H1 (cell line): ENCODE measurements at places on chromosomes 4 and X. TPM values are rescaled to one million over a fixed set of nuclear protein-coding genes. Genes with fewer than 3 reads are reported as not detected.

GRCh38 chrX:13742397-13743176, 8.0 kb downstream of the OFD1 start:
- H3K27me3 ChIP-seq = no peaks in the 10 kb centered on the region
- no peak for DNase-seq
- no peaks in the 10 kb centered on the region for H3K4me1 ChIP-seq

DNA sequence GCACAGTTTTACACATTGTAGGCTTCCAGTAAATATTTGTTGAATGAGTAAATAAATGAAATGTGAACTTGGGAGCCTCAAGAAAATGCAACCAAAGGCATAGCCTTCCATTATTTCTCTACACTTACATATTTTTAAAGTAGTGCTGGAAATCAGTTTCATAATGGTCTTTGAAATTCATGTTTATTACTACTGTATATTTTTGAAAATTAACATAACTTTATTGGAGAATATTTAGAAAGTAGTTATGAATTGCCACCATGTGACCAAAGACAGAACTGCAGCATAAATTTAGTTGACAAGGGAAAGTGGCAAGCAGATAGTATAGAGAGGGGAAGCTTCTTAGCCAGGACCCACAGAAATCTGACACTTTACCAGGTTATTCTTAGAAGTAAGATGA, 6.4 kb downstream of the TCEAL8 start:
- no peak for DNase-seq
- no peak overlapping the region for H3K27ac ChIP-seq
- H3K36me3 ChIP-seq = peaks cover 13% of the 10 kb centered on the region; the same call in 1 of the 2 replicates
- no peaks in the 10 kb centered on the region for H3K27me3 ChIP-seq
- H3K4me1 ChIP-seq = no peaks in the 10 kb centered on the region; the same call in 1 of the 2 replicates
- no peak overlapping the region for H3K4me3 ChIP-seq

Gene TMEM128
- total RNA-seq = 15.9 and 17.7 TPM in 2 replicates

Gene CT55
- not detected in 2 replicates for total RNA-seq

- no peak for DNase-seq
- H3K4me1 ChIP-seq = peaks cover 4% of the 10 kb centered on the region
- H3K36me3 ChIP-seq = no peaks in the 10 kb centered on the region
- H3K27ac ChIP-seq = no peak overlapping the region; the same call in 1 of the 2 replicates
- peaks cover 4% of the 10 kb centered on the region; the same call in 1 of the 2 replicates for H3K27me3 ChIP-seq
Measured at GRCh38 chr4:25908491-25908901, 5.5 kb upstream of the SMIM20 start.

- no peaks in the 10 kb centered on the region for H3K36me3 ChIP-seq
- no peak overlapping the region for H3K4me3 ChIP-seq
- H3K27me3 ChIP-seq = no peaks in the 10 kb centered on the region
- no peak for DNase-seq
Measured at GRCh38 chr4:70337886-70338420, 3.2 kb downstream of the CABS1 start.

DNA sequence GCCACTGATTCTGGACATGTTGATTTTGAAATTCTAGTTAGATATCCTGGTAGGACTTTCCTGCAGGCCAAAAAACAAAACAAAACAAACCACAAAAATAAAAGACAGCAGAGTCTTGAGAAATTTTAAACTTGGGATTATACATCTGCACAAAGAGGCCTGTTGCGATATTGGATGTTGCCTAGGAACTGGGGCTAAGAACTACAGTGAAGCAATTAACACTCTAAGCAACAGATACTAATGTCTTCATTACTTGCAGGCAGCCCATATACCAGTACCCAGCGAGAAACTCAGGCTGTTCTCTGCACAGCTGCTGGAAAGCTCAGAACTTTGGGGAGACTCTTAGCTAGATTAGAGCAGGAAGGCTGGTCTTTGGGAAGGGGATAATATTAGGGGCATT, 69.1 kb upstream of the SCOC start:
- no peak overlapping the region for H3K4me3 ChIP-seq
- no peaks in the 10 kb centered on the region for H3K4me1 ChIP-seq
- peaks cover 1% of the 10 kb centered on the region for H3K27me3 ChIP-seq
- DNase-seq = no peak
- H3K27ac ChIP-seq = no peak overlapping the region

DNA sequence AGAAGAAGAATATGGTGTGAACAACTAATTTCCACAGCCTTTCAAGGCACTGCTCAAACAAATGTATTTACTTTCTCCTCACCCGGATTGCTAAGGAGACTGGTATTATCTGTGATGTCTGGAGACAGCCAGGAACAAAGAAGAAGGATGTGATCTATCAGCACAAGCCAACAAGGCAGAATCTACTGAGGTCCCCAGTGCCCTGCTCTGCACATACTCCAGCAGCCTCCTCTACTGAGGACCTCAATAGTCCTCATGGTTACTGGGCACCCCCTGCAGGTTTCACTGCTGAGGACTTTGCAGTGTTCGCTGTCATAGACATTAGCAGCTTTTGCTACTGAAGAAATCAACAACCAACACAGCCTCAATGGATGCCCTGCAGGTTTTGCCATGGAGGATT, 930.1 kb downstream of the ADGRL3 start:
- H3K4me1 ChIP-seq = no peaks in the 10 kb centered on the region
- H3K27me3 ChIP-seq = no peaks in the 10 kb centered on the region
- no peak for DNase-seq
- no peak overlapping the region for H3K4me3 ChIP-seq

Gene NXF2B
- not detected in 2 replicates for total RNA-seq

DNA sequence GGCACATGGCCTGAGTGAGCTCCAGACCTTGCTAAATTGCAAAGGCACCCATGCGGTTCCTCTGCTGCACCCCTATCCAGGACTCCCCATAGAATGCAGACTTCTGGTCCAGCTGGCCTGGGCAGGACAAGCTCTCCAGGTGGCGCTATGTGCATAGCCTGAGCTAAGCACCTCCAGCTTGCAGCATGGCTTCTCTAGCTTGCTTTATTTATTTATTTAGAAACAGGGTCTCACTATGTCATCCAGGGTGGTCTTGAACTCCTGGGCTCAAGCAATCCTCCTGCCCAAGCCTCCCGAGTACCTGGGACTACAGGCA, 5.5 kb upstream of the WFS1 start:
- 0 out of 2 replicates have a peak overlapping the region, but pooled peaks have one; percentile 4 for H3K27ac ChIP-seq
- H3K36me3 ChIP-seq = no peaks in the 10 kb centered on the region
- DNase-seq = no peak
- no peak overlapping the region for H3K4me3 ChIP-seq
- peaks cover 3% of the 10 kb centered on the region for H3K4me1 ChIP-seq

- H3K4me1 ChIP-seq = no peaks in the 10 kb centered on the region
- DNase-seq = no peak
Measured at GRCh38 chr4:13911256-13911655, 283.7 kb upstream of the BOD1L1 start.

Gene KIAA0232
- 23.3 TPM in 2 replicates for total RNA-seq

Gene RNF175
- 7.3 and 7.9 TPM in 2 replicates for total RNA-seq

Gene TLL1
- 0.31 and 1.1 TPM in 2 replicates for total RNA-seq

DNA sequence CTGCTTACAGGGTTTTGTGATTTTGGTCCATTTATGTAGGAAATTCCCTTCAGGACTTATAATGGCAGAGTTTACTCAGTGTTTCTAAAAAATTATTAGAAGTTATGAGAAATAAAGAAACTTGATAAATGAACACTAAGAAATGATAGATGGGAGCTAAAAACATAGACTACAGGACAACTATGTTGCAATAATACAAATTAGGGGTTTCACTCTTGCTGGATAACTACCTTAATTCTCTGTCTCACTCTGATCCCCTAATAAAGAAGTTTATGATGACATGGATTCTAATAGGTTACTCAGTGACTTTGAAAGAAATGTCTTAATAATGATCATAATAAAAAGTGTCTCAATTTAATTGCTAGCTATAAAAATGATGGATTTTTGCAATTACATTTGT, 23.3 kb upstream of the BBS12 start:
- no peak overlapping the region for H3K4me3 ChIP-seq
- DNase-seq = no peak
- no peaks in the 10 kb centered on the region for H3K4me1 ChIP-seq
- no peak overlapping the region for H3K27ac ChIP-seq
- H3K27me3 ChIP-seq = no peaks in the 10 kb centered on the region

GRCh38 chr4:147696866-147697265, 12.9 kb upstream of the PRMT9 start:
- H3K4me1 ChIP-seq = no peaks in the 10 kb centered on the region
- no peak overlapping the region for H3K4me3 ChIP-seq
- no peak for DNase-seq
- H3K27me3 ChIP-seq = no peaks in the 10 kb centered on the region
- no peak overlapping the region for H3K27ac ChIP-seq

DNA sequence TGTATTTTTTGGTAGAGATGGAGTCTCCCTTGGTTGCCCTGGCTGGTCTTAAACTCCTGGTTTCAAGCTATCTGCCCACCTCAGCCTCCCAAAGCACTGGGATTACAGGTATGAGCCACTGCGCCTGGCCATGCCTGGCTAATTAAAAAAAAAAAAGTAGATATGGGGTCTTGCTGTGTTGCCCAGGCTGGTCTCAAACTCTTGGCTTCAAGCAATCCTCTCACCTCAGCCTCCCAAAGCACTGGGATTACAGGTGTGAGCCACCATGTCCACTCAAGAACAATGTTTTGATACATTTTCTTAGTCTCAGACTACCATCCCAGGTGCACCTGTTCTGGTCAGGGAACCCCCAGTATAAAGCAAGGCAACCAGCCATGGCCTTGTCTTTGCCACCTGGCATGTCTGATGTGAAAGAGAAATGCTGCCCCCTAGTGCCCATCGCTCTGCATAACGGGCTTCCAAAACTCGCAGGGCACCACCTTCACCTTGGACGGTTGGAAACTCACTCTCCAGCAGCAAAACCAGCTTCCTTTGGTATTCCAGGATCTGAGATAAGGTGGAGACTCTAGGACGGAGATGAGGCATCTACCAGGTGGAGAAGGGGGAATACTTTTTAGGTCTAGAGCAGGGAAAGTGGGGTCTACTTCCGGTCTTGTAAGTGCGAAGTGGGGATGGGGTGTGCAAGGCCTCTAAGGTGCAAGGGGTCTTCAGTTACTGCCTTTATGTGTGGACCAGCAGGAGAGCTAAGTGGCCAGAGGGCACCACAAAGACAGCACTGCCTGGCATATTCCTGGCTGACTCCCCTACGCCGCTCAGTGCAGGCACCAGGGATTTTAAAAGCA, 47.7 kb upstream of the AFAP1 start:
- H3K4me3 ChIP-seq = no peak overlapping the region
- no peaks in the 10 kb centered on the region for H3K4me1 ChIP-seq
- no peaks in the 10 kb centered on the region for H3K27me3 ChIP-seq
- no peak overlapping the region for H3K27ac ChIP-seq
- DNase-seq = no peak

- no peaks in the 10 kb centered on the region for H3K4me1 ChIP-seq
- no peaks in the 10 kb centered on the region for H3K27me3 ChIP-seq
- no peak overlapping the region for H3K4me3 ChIP-seq
- DNase-seq = no peak
Measured at GRCh38 chr4:26023203-26023972, 109.4 kb downstream of the SMIM20 start.

DNA sequence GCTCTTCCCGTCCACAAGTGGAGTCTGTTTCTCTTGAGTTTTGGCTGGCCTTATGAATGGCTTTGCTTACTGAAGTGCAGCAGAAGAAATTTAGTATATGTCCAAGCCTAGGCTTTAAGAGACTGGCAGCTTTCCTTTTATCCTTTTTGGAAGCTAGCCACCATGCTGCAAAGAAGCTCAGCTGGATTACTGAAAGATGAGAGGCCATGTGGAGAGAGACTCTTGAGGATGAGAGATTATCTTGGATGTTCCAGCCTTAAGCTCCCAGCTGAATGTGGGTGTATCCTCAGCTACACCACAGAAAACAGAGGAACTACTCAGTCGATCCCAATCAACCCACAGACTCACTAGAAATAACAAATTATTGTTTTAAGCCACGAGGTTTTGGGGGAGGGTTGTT, 12.5 kb downstream of the CCNG2 start:
- H3K4me3 ChIP-seq = no peak overlapping the region
- peaks cover 2% of the 10 kb centered on the region for H3K36me3 ChIP-seq
- H3K27me3 ChIP-seq = peaks cover 12% of the 10 kb centered on the region
- DNase-seq = no peak
- H3K4me1 ChIP-seq = no peaks in the 10 kb centered on the region

Gene SHROOM4
- total RNA-seq = 5.6 and 5.9 TPM in 2 replicates

GRCh38 chr4:37383579-37384229, 139.2 kb downstream of the NWD2 start:
- no peaks in the 10 kb centered on the region for H3K36me3 ChIP-seq
- H3K27me3 ChIP-seq = no peaks in the 10 kb centered on the region

Gene REPS2
- total RNA-seq = 3.3 and 4.3 TPM in 2 replicates

DNA sequence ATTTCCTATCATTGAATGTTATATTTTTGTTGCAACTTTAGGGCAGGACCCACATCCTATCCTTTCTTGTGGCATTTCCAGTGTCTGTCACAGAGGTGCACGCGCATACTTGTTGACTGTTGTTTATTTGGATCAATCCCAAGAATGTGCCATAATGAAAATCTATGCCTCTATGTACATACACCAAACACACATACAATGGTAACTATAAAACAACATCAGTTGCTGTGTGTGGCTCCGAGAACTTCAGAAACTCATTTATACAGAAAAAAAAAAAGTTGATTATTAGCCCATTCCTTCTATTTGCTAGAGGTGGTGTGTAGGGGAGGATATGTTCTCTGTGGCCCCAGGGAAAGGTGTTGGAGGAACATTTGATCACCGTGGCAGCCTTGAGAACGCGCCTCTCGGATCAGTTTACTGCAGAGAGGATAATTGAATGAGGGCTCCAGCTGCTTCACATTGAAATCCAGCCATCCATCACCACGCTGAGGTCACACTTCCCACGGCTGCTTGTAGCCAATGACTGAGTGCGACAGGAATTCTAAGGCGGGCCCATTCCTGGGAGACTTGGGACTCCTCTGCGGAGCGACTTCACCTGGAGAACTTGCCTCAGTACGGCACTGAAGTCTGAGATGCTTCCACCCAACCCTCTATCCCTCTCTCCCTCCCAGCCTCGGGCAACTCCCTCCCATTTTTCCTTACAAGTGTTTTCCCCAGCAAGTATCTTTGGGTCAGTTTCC, 19.5 kb downstream of the SMPX start:
- H3K4me3 ChIP-seq = no peak overlapping the region
- H3K27ac ChIP-seq = no peak overlapping the region
- H3K27me3 ChIP-seq = no peaks in the 10 kb centered on the region
- peak; percentile 21 for DNase-seq

Gene MAGEA2
- not detected in 2 replicates for total RNA-seq

Gene SMAD1
- 22.0 and 22.6 TPM in 2 replicates for total RNA-seq

DNA sequence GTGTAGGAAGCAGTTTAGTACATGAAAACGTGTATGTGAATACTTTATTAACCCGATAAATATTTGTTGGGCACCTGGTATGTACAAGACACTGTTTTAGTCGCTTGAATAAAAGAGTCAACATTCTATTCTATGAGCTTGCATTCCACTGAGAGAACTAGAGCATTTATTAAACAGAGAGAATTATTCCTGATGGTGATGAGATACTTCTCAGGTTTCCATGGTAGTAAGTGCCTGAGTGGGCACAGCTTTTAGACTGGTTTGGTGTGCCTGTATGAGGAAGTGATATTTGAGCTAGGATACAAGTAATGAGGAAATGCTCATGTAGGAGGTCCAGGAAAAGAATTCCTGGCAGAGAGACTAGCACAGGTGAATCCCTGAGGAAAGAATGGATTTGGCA, 94.2 kb downstream of the ATP10D start:
- no peaks in the 10 kb centered on the region for H3K4me1 ChIP-seq
- H3K27me3 ChIP-seq = no peaks in the 10 kb centered on the region
- no peak overlapping the region for H3K4me3 ChIP-seq
- H3K27ac ChIP-seq = no peak overlapping the region
